ENCODE measurements at places on chromosomes 7 and 10. TPM values are rescaled to one million over a fixed set of nuclear protein-coding genes. Genes with fewer than 3 reads are reported as not detected.

DNA sequence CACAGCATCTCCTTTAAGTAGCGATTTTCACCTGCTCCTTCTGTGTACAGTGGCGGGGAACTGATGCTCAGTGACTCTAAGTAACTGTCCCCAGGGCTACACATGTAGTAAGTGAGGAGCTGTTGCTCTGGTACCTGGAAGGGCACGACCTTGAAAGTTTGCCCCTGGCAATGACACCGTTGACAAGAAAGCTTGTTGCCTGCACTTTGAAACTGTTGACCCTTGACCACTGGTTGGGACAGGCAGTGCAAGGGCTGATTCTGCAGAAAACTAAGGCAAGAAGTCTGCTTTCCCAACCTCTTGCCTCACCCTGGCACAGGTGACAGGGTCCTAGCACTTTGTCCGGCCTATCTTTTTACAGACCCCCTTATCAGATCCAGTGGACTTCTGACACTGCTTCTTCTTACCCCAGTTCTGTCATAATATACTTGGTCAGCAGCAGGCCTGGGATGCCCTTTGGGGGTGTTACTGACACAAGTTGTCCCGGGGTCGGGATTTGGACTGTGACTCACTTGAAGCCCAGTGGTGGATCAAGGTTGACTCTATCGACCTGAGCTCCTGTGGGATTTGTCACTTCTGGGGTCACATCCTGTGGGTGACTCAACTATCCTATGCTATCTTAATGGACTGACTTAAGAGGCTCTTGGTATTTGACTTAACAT lies 5.8 kb downstream of the ACSL5 start:
- DNase-seq = no peak

DNA sequence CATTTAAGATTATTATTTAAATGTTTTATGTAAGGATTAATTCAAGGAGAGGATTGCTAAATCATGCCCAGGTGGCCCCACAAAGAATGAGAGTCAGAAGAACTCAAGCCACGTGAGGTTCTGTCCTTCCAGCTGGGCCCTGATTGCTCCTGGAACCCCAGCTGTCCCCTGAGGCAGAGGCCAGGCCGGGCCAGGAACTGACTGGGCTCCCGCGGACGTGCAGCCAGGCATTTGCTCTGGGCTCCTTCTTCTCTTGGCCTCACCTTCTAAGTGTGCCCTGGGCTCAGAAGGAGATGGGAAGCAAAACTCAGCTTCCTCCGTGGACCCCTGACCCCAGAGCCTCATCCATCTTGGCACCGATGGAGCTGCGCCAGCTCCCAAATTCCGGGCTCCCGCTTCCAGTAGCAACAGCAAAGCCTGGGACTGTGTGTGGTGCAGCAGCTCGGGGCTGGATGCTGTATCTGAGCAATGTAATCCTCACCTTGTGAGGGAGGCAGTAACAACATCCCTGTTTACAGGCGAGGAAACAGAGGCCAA lies 250.6 kb upstream of the PPP2R2D start:
- DNase-seq = no peak

DNA sequence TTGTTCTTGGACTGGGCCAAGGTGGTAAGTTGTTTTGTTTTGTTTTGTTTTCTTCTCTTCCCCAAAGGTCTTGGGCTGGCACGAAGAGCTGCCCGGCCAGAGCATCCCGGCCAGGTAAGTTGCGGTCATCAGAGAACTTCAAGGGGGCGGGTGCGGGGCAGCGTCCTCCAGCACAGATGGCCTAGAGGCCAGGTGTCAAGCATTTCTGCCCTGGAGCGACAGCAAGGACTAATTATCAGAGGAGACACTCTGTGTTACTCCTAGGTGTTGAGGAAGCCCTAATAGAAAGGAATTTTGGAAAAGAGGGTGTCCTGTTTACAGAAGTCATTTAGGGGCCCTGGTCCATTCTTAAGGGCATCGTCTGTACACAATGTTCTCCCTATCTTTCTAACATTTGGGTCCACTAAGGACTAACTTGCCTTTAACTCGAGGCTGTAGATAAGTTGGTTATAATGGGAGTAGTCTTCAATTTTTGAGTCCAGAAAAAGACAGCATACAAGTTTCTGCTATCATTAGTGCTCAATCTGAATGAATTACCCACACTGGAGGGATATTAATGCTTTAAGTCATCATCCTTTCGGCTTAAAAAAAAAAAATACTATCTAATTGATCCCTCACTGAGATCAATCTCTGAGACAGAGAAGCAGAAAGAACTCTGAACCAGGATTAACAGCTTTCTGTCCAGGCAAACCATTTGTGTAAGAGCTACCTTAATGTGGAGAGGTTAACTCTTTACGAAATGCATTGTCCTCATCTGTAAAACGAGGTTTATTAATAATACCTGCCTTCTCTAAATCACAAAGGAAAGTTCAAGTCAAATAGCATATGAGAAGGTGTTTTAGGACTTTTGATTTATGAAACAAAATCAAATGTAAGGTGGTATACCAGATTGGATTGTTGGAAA lies 1.5 kb downstream of the ITGB8 start:
- no peak for DNase-seq

DNA sequence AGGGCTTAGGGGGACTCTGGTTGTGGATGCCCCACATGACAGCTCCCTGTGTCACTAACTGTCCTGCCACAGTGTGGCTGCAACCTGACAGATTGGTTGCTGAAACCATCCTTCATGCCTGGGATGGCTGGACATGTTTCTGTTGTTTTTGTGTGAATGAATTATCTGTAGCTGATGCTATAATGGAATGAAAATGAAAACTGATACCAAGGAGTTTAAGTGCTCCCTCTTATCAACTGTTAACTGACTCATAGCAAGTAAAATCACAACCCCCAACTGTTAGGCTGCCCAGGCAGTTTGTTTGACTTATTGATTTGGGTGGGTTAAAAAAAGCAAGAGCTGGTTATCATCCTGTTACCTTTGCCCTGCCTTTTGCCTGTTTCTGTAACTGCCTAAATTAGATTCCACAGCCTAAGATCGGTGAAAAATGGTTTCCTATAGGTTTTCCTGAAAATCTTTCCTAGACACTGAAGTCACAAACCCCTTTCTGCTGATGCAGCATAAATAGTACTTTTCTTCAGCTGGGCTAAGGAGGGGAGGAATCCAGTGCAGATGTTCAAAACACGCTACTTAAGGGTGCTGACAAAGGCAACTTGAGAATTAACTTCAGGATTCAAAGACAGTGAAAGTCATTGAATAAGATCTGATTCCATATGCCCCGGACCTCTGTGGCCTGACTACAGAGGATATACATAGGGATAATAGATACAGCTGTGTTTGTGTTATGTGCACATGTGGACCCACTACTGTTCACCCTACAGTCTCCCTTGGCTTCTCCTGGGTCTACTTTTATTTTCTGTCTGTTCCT lies 5.7 kb downstream of the FRAT2 start:
- DNase-seq = no peak

DNA sequence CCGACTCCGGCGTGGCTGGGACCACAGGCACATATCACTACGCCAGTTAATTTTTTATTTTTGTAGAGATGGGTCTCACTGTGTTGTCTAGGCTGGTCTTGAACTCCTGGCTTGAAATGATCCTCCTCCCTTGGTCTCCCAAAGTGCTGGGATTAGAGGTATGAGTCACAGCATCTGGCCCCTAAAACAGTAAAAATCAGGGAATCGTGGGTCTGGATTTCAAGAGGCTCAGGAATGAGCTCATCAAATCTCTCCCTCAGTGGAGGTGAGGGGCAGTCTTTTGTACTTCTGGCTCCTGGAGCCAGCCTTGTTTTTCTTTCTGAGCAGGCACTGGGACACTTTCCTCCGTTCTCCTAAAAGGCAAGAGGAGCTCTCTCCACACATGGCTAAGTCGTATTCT lies 32.1 kb upstream of the RHEB start:
- no peak for DNase-seq

GRCh38 chr10:13649844-13650520 lies 63.2 kb downstream of the PRPF18 start:
- DNase-seq = no peak

- DNase-seq = no peak
Measured at GRCh38 chr10:93875032-93875358, 18.8 kb upstream of the SLC35G1 start.

DNA sequence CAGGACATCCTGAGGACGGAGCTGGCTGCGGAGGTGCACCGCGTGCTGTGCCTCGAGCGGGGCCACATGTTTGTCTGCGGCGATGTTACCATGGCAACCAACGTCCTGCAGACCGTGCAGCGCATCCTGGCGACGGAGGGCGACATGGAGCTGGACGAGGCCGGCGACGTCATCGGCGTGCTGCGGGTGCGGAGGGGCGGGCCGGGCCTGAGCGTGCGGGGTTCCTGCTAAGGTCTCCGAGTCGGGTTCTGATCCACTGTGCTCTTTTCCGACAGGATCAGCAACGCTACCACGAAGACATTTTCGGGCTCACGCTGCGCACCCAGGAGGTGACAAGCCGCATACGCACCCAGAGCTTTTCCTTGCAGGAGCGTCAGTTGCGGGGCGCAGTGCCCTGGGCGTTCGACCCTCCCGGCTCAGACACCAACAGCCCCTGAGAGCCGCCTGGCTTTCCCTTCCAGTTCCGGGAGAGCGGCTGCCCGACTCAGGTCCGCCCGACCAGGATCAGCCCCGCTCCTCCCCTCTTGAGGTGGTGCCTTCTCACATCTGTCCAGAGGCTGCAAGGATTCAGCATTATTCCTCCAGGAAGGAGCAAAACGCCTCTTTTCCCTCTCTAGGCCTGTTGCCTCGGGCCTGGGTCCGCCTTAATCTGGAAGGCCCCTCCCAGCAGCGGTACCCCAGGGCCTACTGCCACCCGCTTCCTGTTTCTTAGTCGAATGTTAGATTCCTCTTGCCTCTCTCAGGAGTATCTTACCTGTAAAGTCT lies 10.4 kb downstream of the ATG9B start:
- no peak for DNase-seq

DNA sequence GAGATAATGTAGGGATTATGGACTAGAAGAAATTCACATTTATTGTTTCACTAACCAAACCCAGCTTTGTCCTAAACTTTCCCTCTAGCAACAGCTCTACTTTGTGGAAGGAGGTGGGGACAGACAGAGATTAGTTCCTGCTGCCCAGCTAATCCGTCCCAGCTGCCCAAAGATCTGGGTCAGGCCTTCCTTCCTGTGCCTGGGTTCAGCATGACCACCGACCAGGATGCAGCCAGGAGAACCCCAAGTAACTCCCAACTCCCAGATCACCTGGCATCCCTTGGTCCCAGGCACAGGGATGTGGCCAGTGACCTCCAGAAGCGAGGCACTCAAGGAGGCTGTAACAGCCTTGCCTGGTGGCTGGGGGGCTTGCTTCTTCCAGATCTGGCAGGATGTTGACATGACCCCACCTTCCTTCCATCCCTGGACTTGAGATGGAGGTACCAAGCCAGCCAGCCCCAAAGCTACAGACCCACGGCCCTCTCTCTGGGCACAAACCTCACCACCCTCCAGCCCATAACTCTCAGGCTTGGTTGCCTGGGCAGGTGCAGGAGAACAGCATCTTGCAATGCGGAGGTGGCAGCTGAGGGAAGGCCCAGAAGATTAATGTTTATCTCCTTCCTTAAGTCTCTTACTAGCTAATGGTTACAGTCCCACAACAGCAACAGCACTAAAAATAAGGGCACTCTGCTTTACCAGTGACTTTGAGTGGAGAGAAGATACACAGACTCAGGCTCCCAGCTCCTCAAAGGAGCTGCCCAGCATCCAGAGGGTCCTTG lies 11.1 kb downstream of the CAMK2G start:
- no peak for DNase-seq

DNA sequence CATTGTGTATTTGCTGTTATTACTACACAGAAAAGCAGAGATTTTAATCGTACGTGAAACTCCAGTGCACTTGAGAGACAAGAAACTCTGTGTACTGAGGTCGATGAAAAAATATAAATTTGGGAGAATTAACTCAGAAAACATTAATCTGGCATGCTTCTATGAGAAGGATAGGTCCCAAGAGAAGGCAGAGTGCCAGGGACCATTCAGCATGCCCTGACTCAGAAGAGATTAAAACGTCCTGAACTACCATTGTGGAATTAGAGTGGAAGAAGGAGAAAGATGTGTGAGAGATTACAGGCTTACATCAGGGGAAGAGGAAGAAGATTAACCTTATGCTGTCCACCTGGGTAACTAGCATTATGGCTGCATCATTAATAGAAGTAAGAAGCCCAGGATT lies 72.4 kb downstream of the REEP3 start:
- DNase-seq = no peak

- DNase-seq = no peak
Measured at GRCh38 chr7:122637784-122638183, 61.1 kb downstream of the RNF133 start.

DNA sequence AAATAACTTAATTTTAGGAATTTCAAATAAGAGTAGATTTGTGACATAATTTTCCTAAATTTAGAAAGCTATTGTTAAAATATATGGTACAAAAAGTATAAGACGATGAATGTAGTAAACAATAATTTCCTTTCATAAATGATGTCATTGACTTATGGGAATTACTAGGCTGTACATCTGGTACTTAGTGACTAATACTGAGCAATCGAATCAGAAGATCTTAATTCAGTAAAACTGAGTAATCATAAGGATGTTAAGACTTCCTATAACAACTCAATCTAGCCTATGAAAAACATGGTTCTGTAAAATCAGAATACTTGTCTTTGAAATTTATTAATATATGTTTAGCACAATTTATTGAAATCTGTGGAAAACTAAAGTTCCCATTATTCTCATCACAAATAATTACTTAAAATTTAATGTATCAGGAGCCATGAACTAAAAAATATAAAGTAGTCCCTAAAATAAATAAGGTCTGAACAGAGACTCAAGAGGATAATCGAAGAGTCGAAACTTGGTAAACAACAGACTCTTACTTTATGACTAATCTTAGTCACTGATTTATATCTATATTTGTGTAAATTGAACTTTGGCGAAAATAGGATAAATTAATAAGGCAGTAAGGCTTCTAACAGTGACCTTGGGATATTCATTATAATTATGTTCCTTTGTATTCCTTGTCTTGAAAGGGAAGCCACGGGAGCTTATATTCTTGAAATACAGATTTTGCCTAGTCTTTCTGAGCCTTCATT lies 142.1 kb downstream of the HGF start:
- DNase-seq = no peak

- DNase-seq = no peak
Measured at GRCh38 chr7:101947899-101948298, 130.5 kb downstream of the CUX1 start.

DNA sequence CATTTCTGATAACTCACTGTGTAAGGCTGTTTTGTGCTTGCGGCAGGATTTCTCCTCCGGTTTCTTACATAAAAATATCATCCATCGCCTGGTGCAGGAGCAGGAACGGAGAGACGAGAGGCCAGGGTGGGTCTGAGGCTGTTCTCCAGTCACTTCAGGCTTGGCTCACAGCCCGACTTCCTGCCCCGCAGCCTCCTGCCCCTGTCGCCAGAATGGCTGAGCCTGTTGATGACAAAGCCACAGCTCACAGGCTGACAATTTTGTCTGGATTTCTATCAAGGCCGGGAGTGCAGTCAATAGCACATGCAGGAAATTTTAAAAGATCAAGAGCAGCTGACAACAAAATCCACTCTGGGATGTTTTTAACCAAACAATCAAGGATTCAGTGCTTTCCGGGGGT lies 229.7 kb upstream of the ZNF32 start:
- no peak for DNase-seq

The PIK3CG gene
- polyA plus RNA-seq = 2.3 TPM

The AS3MT gene
- 18.7 TPM for polyA plus RNA-seq

The CALML5 gene
- polyA plus RNA-seq = not detected

The PRPS1L1 gene
- not detected for polyA plus RNA-seq

Measured in left renal cortex interstitium (tissue), 4 donors.